ENCODE measurements at places on chromosomes 4 and X.

GRCh38 chr4:180949424-180950213 is 1293.6 kb upstream of the TENM3 start:
- DNase-seq: no peak

DNA sequence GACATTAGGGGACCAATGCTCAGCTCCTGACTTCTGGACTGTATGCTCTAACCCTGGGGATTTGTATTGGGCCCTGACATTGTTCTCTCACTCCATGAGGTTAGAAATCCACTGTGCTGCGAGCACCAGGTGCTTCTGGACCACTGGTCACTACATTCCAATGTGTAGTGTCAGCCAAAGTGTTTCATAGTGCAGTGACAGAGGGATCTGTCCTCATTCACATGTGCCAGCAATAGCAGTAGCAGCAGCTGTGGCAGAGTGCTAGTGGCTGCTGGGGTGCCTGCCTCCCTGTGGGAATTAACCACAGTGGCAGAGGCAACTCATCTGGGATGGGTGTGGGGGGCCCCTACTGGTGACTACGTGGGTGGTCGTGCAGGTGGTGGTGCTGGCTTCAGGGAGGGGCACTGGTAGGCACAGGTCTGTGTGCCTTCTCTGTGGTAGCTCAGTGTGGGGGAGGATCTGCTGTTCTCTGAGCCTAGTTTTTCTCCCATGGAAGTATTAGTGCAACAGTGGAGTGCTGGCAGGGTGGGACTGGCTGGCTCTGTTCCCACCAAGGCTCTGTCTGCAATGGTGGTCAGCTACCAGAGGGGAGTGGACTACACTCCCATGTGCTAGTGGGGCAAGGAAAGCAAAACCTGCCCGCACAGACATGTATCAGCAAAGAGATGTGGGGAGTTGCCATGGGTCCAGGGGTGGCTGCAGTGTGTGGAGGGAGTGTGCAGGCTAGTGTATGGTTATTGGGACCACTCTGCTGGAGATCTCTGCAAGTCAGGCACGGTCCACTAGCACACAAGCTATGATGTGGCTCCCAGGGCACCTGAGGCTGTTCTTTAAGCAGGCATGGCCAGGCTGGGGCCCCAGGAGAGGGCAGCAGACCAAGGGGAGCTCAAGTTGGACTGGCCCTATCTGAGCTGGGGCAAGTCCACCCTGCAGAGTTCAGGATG is 78.5 kb downstream of the SCLT1 start:
- DNase-seq: no peak

DNA sequence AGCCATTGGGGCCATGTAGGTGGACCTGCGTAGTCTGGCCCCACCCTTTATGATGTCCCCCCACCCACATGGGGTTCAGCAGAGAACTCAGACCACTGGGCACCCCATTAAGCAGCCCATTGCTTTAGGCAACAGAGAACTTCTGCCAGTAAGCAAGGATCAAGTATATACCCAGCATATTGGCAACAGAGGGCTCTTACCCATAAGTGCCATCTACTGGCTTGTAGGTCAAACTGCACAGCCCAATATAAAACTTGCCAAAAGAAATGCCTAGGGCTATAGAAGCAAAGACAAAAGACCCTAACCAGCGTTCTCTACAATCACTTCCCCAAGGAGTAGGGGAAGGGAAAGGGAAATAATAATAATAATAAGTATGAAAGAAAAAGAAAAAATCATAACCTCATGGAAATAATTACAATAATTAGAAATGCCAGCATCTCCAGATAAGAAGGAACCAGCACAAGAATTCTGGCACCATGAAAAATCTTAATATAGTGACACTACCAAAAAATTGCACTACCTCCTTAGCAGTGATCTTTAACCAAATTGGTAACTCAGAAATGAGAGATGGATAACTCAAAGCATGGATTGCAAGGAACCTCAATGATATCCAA is 1090.7 kb downstream of the FAT4 start:
- DNase-seq: no peak

DNA sequence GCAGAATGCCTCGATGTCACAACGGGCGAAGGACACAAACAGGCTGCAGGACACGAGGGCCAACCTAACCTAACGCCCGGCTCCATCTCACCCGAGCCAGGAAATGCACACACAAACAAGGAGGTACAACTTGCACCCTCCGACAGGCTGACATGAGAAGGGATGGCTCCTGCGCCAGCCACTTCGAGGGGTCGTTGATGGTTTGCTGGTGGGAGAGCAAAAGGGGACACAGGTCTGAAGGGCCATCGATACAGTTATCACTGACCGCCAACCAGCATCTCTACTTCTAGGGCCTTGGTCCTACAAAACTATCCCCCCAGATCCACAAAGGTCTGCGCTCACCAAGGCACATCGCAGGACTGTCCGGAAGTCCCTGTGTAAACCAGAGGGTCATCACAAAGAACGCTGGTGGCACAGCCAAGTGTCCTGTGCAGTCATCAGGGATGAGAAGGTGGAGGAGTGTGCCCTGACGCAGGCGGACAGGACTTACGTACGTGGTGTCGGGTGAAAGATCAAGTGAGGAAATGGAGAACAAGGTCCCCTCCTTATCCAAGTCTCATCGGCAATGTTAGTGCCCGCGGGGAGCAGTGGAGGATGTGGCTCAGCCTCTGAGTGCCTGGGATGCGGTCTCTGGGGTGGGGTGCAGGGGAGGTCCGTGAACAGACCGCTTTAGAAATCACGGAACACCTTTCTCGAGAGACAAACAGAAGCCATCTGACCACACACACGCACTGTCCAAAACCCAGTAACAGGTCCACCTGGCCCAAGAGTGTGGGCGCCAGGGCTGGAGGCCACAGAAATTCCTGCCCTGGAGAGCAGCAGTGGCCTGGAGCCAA is 7.0 kb downstream of the MXD4 start:
- DNase-seq: peak; percentile 66

DNA sequence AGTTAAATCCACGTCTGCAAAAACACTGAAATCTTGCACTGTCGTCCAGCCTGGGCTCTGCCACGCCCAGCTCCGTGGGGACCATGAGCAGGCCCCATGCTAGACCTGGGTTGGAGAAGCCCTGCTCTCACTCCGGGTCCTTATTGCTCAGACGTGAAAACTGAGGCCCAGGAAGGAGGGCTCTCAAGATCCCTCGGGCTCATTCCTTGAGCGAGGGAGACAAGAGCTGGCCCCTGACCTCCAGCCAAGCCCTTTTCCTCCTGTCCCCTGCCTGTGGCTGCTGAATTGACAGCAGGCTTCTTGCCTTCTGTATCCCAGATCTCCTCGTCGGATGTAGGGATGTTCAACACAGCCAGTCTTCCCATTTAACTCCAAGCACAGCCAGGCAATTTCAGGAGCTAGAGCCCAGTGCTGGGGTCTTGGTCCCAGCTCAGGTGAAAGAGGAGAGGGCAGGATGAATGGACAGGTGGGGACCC is 109.5 kb downstream of the CPZ start:
- no peak for DNase-seq

DNA sequence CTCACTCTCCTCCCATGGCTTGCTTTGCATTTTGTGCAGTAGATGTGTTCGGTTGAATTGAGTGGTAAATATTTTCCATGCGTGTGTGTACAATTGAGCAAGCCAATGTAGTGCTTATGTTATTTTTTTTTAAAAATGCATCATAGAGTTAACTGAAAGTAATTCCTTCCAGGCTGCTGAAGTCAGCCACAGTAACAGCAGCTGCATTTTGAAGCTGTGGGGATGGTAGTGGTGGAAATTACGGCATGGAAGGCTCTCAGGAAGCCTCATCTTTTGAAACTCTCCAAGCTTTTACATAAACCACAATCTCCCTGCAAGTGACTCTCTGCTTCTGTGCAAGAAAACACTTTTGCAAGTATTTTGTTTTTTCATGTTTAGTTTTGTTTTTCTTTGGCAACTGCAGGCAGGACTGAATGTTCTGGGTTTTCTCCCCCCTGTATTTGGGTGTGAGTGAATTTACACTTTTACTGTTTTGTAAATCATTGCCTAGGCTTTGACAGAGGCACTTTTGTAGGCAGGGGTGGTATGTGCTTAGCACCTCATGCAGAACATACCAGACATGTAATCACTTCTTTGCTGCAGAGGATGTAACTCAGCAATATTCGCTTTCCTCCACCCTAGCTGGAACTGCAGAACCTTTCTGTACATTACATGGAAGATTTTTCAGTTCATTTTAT is 56.2 kb downstream of the LRRC66 start:
- no peak for DNase-seq

DNA sequence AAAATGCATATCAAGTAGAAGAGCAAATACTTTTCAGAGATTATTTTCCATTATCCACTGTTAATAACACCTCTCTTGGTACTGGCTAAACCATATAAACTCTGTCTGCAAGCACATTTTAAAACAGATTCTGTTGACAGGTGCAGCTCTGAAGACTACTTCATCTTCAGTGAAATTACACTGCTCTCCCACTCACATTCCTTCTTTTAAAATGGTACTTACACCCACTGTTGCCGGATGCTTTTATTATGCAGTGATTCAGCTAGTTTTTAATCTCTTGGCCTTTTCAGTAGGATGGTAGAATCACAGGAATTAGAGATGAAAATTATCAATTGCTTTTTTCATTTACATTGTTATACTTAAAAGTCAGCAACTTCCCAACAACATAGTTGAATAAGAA is 381.6 kb downstream of the GASK1B start:
- DNase-seq: no peak

GRCh38 chr4:38610966-38611431 is 53.0 kb upstream of the KLF3 start:
- peak; percentile 61 for DNase-seq

DNA sequence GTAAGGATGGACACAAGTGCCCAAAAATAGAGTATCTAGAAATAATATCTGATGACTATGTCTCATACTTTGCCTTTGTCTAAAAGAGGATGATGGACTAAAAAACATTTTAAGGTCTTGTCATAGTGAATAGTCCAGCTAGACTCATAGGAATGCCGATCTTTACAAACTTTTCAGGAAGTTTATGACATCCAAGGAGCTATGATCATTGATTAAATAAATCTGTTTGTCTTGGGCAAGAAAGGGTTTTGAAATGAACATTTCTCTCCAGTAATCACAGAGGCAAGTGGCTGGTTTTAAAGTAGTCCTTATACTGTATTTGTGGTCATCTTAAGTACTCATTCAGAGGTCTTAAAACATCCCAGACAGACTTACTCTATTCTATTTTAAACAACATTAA is 109.8 kb downstream of the MAPK10 start:
- DNase-seq: no peak

GRCh38 chrX:42149765-42150164 is 226.4 kb upstream of the CASK start:
- no peak for DNase-seq

DNA sequence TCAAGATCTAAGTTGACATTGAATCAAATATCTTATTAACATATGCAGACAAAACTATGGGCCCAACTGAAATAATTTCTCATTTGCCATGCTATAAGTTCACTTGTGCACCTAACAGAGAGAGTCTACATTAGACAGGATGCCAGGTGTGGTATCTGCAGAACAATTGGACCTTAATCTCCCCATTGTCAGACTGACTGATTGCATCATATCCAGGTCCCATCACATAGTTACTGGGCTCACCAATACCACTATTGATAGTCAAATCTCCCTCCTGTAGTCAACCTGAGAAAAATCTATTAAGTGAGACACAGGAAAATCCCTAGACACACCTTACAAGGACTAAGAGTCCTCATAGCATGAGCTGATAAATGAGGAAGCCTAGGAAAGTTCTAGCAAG is 156.0 kb upstream of the FRG1 start:
- DNase-seq: no peak

GRCh38 chr4:52588771-52589591 is 70.1 kb downstream of the USP46 start:
- DNase-seq: no peak

GRCh38 chr4:187665086-187665485 is 330.5 kb upstream of the ZFP42 start:
- DNase-seq: no peak

DNA sequence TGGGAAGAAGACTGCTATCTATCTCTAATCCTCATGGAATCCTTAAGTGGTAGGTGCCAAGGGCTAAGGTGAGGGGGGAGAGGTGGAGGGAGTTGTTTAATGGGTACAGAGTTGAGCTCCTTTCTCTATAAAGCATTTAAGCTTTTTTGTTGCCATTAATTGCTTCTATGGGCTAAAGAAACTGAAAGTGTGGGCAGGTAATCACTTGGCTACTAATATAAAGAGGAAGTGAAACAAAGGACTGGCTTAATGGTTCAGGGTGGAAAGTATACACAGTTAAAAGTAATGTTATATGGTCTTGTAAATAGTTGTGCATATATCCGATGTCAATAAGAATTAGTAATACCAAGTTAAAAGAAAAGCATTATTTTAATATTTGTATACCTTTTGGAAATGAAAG is 83.9 kb downstream of the POLA1 start:
- DNase-seq: no peak

- DNase-seq: no peak
Observed at GRCh38 chrX:105101378-105101777, 119.1 kb downstream of the TEX13A start.

GRCh38 chrX:45668686-45669443 is 468.2 kb upstream of the DIPK2B start:
- no peak for DNase-seq

- no peak for DNase-seq
Observed at GRCh38 chr4:110071466-110071865, 126.9 kb downstream of the ELOVL6 start.

- DNase-seq: no peak
Observed at GRCh38 chr4:146655521-146655856, 16.8 kb downstream of the POU4F2 start.

DNA sequence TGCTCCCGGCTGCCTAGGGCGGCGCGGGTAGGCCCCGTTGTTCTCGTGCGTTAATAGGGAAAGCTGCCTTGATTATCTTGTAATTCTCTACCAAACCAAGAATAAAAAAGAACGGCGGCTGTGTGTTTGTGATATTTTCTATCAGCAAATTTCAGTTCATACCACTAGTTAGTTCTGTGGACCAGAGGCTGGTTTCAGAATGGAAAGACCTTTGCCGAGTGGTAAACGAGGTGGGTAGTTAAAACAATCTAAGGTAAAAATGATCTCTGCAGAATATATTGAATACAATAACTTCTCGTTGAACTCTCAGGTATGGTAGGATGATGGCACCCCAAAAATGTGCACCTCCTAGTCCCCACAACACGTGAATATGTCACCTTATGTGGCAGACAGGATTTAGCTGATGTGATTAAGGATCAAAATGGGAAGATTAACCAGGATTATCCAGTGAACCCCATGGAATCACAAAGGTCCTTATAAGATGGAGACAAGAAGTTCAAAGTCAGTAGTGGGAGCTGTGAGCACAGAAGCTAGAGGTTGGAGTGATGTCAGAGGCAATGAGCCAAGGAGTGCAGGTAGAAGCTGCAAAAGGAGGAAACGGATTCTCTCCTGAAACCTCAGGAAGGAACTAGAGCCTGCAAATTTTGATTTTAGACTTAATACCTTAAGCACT is 574 bp upstream of the CFAP97 start:
- no peak for DNase-seq

GRCh38 chr4:151035328-151035727 is 20.2 kb upstream of the LRBA start:
- no peak for DNase-seq

GRCh38 chr4:157550028-157550427 is 329.5 kb downstream of the GRIA2 start:
- DNase-seq: no peak

GRCh38 chrX:78555401-78555980 is 103.6 kb downstream of the RTL3 start:
- DNase-seq: no peak

- no peak for DNase-seq
Observed at GRCh38 chrX:38127961-38128360, 92.7 kb downstream of the SRPX start.
